ENCODE measurements at places on chromosomes 7 and 10. TPM values are rescaled to one million over a fixed set of nuclear protein-coding genes. Genes with fewer than 3 reads are reported as not detected.

The TMEM176B gene
- not detected for total RNA-seq

The SPDYE5 gene
- total RNA-seq: under 0.01 TPM

The JAKMIP3 gene
- under 0.01 TPM for total RNA-seq

The PAOX gene
- 4.6 TPM for total RNA-seq

The PNPLA8 gene
- total RNA-seq: 41.8 TPM

The CREB3L2 gene
- 65.3 TPM for total RNA-seq

All from thoracic aorta endothelial cell (primary cell).